Karpas-422 (cell line): ENCODE measurements at places on chromosomes 1 and 21. TPM values are rescaled to one million over a fixed set of nuclear protein-coding genes. Genes with fewer than 3 reads are reported as not detected.

Gene PEAR1
- total RNA-seq: 0.22 TPM in 1 of 2 replicates, not detected in the other

DNA sequence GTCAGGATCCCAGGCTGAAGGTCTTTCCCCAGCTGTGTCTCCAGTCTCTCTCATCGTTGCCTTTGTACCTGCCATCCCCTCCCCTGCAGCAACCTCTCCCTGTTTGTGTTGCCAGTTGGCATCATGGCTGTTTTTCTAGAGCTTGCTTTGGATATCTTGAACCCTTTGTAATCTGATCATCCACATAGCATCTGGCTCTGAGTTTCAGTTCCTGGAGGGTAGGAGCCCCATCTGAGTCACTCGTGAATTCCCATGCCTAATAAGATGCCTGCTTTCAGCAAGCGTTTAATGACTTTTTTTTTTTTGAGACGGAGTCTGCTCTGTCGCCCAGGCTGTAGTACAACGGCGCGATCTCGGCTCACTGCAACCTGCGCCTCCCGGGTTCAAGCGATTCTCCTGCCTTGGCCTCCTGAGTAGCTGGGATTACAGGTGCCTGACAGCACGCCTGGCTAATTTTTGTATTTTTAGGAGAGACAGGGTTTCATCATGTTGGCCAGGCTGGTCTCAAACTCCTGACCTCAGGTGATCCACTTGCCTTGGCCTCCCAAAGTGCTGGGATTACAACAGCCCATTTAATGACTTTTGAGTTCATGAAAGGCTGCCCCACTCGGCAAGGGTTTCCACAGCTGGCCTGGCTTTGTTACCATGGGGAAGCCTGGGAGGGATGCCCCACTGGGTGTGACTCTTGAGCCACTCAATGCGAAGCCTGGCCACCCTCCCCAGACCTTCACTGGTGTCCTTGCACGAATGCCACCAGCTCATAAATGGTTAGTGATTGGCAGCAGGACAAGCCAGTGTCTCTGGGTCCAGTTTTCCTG lies 11.9 kb downstream of the ALPL start:
- peak; percentile 82 for DNase-seq

GRCh38 chr1:22344851-22345560 lies 106.6 kb upstream of the ZBTB40 start:
- DNase-seq: no peak

- DNase-seq: no peak
Measured at GRCh38 chr1:209890641-209891330, 47.2 kb upstream of the SYT14 start.

GRCh38 chr1:178571807-178572206 lies 58.9 kb downstream of the TEX35 start:
- DNase-seq: no peak

Gene DEPDC1
- total RNA-seq: 13.3 and 36.6 TPM in 2 replicates

- no peak for DNase-seq
Measured at GRCh38 chr1:52007215-52008002, 16.9 kb upstream of the RAB3B start.

- DNase-seq: peak; percentile 71
Measured at GRCh38 chr1:230120921-230121381, 53.9 kb downstream of the GALNT2 start.

Gene CDC14A
- 24.7 and 25.7 TPM in 2 replicates for total RNA-seq

DNA sequence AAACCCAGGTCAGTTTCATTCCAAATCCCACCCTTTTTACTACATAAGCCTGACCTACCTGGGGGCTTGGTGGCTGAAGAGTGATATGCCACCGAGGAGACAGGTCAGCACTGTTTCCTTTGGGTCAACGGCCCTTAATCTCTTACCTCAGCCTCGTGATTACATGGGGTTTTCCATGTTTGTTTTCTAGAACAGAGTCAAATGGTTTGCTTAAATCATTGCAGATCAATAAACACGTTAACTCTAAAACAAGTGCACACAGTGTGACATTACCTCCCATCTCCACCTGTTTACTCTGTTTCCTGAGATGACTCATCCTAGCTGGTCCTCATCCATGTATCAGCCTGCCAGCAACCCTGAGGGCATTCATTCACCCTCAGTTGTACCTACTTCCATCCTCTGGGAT lies 40.8 kb upstream of the TP53BP2 start:
- no peak for DNase-seq

- DNase-seq: no peak
Measured at GRCh38 chr1:234313171-234313570, 60.1 kb upstream of the COA6 start.

- no peak for DNase-seq
Measured at GRCh38 chr21:45355573-45355972, 49.4 kb upstream of the COL18A1 start.

DNA sequence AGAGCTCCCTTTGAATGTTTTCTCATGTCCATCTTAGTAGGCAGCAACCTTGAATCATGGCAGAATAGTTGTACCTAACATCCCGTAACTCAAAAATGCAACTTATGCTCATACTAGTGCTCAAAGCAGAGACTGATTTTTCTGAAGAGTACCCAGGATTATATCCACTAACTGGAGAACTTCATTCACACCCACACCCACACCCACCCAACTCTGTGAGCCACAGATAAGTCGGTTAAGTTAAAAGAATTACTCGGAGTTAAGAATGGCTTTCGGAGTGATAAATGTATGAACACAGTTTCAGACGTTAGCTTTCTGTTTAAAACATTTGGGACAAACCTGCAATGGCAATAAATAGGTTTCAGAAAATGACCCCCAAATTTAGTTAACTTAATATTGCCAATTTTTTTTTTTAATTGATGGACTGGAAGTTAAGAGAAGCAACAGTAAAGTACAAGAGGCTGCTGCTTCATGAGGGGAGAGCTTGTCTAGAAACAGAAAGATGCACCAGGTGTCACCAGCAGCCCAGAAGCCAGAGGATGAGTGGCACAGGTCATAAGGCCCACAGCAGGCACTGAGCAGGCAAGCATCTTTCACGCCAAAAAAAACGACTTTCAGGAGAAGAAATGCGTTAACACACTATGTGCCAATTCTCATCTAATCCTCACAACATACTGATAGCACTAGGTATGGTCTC lies 48.4 kb upstream of the C1orf198 start:
- DNase-seq: no peak

DNA sequence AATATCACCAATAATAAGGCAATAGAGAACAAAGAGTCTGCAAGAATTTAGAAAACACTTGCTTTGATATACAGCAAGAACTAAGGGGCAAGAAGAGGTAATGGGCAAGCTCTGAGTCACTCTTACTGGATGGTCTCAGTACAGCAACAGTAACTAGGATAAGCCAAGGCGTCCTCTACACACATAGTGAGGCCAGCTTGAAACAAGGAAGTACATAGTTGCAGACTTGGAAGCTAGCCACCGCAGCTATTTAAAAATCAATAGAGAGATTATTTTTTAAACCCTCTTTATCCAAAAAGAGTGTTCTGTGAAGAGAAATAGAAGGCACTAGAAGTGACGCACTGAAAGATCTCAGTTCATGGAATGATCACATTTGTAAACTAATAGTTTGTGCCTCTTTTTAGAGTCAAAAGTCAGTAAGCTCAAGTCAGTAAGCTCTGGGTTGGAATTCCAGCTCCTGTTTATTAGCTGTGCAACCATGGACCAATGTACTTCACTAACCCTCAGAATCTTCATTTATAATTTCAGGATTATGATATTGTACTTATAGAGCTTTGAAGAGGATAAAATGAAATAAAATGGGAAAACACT lies 118.6 kb downstream of the AKT3 start:
- no peak for DNase-seq

Gene BARHL2
- not detected in 2 replicates for total RNA-seq

GRCh38 chr1:230794871-230795605 lies 47.9 kb downstream of the CAPN9 start:
- no peak for DNase-seq

Gene SLC30A2
- total RNA-seq: not detected in 2 replicates

- DNase-seq: no peak
Measured at GRCh38 chr1:234836045-234836681, 226.2 kb upstream of the IRF2BP2 start.

DNA sequence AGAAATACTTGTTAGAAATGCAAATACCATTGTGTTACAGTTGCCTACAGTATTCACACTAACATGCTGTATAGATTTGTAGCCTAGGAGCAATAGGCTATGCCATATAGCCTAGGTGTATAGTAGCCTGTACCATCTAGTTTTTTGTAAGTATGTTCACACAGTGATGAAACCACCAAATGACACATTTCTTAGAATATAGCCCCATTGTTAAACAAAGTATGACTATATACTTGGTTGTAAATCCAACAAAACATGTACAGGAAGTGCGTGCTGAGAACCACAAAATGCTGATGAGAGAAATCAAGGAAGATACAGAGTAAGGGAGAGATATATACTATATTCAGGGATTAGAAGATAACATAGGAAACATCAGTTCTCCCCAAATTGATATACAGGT lies 92.2 kb downstream of the POU2F1 start:
- no peak for DNase-seq

Gene PPIAL4G
- total RNA-seq: not detected in 2 replicates

Gene FCRL4
- total RNA-seq: 0.11 TPM in 1 of 2 replicates, not detected in the other

GRCh38 chr1:24118410-24119242 lies 6.7 kb upstream of the MYOM3 start:
- DNase-seq: no peak

DNA sequence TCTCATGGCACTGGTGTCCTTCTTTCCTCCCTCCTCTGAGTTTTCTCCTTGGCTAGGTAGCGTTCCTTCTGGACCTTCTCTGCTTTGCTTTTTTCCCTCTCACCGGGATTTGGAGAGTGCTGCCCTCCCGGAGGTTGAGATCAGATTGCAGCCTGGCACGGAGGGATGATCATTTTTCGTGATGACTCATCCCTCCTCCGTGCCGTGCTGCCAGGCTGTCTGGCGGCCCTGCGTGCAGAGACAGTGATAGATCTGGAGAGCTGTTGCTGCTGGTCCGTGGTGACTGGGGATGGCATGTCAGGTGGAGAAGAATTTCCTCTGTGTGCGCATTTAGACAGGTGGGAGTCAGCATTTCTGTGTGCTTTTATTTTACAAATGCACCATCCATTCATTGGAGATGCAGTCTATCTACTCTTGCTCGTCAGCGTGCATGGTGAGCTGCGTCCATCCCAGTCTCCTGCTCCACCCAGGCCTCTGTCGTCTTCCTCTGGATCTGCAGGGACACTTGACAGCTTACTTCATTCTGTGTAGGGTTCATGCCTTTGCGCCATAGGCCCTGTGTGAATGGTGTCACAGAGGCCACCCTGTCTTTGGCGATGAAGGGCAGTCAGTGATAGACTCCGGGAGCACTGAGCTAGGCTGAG lies 104.4 kb downstream of the PCBP3 start:
- no peak for DNase-seq

Gene TTC39A
- total RNA-seq: not detected in 2 replicates

Gene TMEM222
- total RNA-seq: 27.4 and 27.9 TPM in 2 replicates

- no peak for DNase-seq
Measured at GRCh38 chr1:38746941-38747600, 112.5 kb downstream of the RRAGC start.

DNA sequence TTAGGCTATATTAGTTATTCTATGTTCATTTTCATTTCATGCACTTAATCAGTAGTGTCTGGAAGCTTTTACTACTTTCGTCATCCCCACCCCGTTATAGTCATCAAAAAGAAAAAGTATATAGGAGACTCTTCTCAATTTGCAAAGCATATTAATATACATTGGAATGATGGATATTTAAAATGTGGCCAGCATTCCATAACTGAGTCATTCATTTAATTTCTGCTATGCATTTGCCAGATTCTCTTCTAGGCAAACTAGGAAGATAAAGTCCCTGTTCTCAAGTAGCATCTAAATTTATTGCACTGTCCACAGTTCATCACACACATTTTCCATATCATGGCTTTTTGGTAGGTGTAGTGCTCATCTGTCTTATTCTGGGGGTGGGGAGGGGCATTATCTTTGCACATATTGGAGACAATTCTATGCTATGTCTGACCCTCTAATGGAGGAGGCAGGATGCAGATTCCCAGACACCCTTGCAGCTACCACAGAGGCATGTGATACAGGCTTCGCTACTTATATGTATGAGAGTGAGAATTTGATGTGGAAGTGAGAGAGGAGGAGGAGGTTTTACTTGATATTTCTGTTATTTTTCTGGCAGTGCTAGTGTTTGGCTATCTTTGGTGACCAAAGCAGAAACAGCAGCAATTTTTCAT lies 125.8 kb downstream of the CTH start:
- DNase-seq: no peak

DNA sequence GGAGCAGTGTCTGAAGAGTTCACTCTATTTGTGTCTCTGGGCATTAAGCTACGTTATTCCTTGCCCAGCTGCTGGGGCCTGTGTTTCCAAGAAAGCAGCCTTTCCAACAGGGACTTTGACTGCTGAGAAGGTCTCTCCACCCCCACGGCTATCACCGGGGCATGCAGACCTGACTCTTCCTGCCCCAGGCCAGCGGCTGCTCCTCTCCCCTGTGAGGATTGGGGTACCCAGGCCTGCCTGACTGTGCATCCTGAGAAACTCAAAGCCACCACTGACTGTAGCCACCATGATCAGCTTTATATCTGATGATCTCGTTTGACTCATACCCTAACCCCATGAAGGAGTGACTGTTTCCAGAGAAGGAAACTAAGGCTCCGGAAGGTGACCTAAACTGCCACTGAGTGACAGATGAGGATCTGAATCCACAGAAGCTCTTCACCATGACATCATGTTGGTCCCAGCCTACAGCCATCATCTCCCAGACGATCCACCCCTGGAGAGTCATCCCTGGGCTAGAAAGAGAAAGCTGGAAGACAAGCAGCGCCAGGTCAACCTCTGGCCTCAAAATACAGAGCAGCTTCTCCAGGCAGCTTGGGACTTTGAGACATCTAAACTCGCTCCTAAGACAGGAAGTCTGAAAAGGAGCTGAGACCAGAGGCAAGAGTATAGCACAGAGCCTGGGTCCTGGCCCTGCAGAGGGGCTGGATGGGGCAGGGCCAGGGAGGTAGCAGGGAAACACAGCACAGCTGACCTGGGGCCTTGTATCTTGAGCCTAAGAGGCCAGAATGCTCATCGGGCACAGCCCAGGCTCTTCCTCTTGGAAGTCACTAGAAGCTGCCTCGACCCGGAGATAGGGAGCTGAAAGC lies 244.0 kb upstream of the VAMP3 start:
- DNase-seq: no peak

DNA sequence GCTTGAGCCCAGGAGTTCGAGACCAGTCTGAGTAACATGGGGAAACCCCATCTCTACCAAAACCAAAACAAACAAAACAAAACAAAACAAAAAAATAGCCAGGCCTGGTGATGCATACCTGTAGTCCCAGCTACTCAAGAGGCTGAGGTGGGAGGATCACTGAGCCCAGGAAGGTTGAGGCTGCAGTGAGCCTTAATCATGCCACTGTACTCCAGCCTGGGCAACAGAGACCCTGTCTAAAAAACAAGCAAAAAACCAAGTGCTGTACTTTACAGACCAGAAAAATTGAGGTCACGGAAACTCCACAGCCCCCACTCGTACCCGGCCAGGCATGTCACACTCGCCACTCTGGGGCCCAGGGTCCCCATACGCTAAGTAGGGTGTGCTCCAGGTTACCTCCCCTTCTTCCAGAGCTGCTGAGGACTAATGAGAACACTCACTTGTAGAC lies 22.9 kb downstream of the ATP2B4 start:
- DNase-seq: no peak

GRCh38 chr1:2593251-2593878 lies 6.8 kb downstream of the PRXL2B start:
- DNase-seq: no peak
